Dorsolateral prefrontal cortex (tissue), 122 donors: ENCODE measurements at places on chromosomes 12 and 14. TPM values are rescaled to one million over a fixed set of nuclear protein-coding genes. Genes with fewer than 3 reads are reported as not detected.

The EIF2S3B gene
- not detected for total RNA-seq

The CBLN3 gene
- total RNA-seq, result 6.0 TPM

The TUBA1B gene
- 1,684 TPM for total RNA-seq

The RGS6 gene
- 31.3 TPM for total RNA-seq

The ESR2 gene
- 2.2 TPM for total RNA-seq

The LRCOL1 gene
- 2.1 TPM for total RNA-seq

The POLE2 gene
- 1.1 TPM for total RNA-seq

The ENDOU gene
- total RNA-seq, result 3.1 TPM

The CMTM5 gene
- total RNA-seq, result 13.0 TPM

The EML5 gene
- total RNA-seq, result 17.7 TPM

The NELL2 gene
- total RNA-seq, result 271 TPM

The LRRK2 gene
- total RNA-seq, result 40.4 TPM

The RNF41 gene
- 97.6 TPM for total RNA-seq

The ZCRB1 gene
- total RNA-seq, result 57.0 TPM

The KRT75 gene
- total RNA-seq, result not detected

The ACAD10 gene
- total RNA-seq, result 25.7 TPM

The ITGA7 gene
- 89.8 TPM for total RNA-seq

The OTX2 gene
- total RNA-seq, result not detected

The MRPS35 gene
- total RNA-seq, result 47.5 TPM

The PLXNC1 gene
- total RNA-seq, result 30.3 TPM

The TTC6 gene
- 0.72 TPM for total RNA-seq

The RHOJ gene
- total RNA-seq, result 32.3 TPM

The PLBD1 gene
- total RNA-seq, result 0.85 TPM

The PTGER2 gene
- not detected for total RNA-seq
